ENCODE measurements at places on chromosomes 5 and 9.

DNA sequence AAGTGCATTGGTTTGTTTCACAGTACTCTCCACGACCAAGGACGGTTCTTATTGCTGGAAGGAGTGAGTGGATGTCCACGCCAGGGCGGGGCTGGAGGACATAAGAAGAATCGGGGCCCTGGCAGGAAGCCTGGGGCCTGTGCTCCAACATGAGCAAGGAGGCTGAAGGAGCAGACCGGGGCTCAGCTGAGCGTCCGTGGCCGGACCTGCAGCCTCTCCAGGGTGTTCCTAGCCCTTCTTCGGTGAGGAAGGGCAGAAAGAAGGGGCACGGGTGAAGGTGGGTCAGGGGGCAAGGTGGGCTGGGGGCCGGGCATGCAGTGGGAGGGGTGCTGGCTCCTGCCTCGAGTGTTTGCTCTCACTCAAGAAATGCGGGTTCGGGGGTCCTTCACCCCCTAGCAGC is 18.1 kb downstream of the FAM78A start:
- no peak for DNase-seq

DNA sequence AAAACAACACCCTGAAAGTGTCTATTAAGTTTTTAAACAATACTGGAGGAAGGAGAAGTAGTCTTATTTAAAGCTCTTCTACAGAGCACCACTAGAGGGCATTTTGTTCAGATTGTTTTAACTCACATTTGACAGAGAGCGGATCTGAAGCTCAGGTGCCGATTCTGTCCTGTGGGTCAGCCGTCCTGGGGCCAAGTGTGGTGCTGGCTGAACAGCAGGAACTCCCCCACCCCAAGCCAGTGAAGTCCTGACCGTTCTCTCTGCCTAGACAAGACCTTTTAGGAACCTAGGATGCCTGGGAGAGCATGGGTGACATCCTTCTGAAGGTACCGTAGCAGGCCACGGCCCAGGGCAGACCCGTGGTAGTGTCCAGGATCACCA is 3.9 kb downstream of the EXOC3 start:
- peak; percentile 56 for DNase-seq

DNA sequence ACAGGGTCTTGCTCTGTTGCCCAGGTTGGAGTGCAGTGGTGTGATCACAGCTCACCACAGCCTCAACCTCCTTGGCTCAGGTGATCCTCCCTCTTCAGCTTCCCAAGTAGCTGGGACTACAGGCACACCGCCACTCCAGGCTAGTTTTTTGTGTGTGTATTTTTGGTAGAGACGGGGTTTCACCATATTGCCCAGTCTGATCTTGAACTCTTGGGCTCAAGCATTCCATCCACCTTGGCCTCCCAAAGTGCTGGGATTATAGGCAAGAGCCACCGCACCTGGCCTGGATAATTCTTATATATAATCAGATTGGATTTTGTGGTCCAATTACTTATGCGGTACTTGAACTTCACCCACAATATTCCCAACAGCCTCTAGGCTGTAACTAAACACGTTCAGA is 19.8 kb downstream of the CCDC69 start:
- DNase-seq: no peak

DNA sequence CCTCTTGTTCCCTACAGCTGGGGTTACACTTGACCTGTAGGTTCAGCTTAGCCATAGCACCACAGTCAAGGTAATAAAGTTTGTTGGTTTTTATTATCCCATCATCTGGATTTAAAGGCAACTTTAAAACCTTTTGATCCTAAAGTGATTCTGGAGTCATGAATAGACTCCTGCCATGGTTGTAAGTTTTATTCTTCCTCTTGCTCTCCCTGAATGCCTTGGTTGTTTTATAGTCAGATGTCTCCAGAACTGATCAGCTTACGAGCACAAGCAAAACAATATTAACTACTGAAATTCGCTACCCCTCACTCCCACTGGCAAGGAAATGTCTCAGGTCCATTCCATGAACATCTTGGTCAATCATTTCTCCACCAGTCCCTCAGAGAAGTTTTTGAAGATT is 1328.6 kb downstream of the PTPRD start:
- no peak for DNase-seq

DNA sequence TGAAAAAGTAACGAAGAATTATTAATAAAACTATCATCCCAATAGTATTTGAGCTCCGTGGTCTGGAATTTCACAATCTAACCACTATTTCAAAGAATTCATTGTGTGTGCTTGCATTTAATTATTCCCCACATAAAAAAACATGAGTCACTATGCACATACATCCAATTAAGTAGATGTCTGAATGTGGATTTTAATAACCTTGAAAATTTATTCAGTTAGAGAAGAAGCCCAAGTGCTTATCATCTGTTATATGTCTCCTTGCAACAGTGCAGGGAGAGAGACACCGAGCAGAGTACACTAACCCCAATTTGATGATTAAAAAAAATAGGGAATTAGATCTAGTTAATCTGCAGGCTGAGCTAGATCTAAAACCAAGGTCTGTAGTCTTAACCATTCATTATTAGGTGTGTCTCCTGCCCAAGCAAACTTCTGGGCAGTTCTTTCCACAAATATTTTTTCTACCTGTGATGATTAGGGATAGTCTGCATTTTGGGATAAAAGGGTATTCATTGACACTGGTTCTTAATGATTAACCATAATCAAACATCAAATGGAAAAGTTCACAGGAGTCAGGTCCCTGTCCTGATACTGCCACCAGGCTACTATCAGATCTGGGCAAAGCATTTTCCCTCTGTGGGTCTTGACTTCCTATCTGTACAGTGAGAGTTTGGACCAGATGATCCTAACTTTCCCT is 164.2 kb downstream of the GRIA1 start:
- DNase-seq: no peak

- no peak for DNase-seq
Observed at GRCh38 chr9:98836206-98836605, 28.7 kb downstream of the GALNT12 start.

- no peak for DNase-seq
Observed at GRCh38 chr9:84463272-84463671, 122.7 kb upstream of the SLC28A3 start.

Data from Ammon's horn (tissue), 1 donor.